ENCODE measurements at places on chromosomes 4 and X.
A peak's percentile ranks its signal among the peaks of the same experiment; 100 is the strongest.

DNA sequence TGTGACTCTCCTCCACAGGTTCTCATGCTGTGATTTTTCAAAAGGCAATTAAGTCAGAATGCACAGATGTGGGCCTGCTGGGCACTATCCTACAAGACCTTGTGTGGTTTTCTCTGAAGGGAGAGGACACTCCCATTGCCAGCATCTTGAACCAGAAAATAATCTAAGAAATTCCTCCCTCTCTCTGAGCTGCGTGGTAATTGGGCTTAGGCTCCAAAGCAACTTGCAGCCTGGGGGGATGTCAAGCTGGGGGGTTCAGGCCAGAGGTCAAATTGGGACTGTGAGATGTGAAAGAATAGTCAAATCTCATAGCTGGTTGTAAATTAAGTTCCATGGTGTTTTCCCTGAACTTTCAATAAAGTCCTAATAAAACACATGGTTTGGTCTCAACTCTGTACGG is 350.6 kb upstream of the SLC7A11 start:
- no peak for DNase-seq

DNA sequence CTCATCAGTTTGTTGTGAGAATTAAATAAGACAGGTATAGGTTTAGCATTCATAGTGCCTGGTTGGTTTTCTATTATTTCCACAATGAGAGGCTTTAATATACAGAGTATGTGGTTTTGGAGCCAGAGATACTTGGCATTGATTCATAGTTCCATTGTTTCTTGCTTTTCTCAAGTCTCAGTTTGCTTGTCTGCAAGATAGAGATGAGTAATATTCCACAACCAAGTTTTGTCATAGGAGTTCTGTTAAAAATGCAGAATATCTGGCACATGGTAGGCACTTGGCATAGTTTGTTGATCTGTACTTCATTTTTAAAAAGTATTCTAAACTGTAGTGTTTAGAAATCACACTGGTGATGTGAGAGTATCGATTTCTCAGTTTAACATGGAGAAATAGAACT is 37.5 kb upstream of the EDA2R start:
- no peak for DNase-seq

GRCh38 chr4:23504083-23504482 is 385.8 kb downstream of the PPARGC1A start:
- no peak for DNase-seq

GRCh38 chr4:168496834-168497233 is at the start of gene PALLD:
Gene PALLD, plus strand, starts transcription at chr4:168497052.
- no peak for DNase-seq

DNA sequence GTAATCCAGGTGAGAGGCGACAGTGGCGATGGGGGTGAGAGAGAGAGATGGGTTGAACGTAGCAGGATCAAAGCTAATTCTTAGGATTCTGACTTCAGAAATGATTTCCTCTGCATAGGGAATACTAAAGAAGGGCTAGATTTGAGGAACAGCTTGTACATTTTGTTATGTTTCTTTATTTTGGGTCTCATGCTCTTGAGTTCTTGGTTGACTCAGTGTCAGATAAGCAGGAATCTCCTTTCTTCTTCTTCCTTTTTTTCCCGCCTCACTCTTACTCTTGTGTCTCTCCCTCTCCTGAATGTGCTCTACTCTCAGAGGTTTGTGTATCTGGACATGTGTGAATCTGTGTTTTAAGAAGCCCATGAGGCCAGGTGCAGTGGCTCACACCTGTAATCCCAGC is 36.4 kb downstream of the FAM193A start:
- no peak for DNase-seq

- DNase-seq, result no peak
Observed at GRCh38 chrX:41445171-41445570, 2.0 kb upstream of the NYX start.

- no peak for DNase-seq
Observed at GRCh38 chrX:65757943-65758342, 90.5 kb downstream of the MSN start.

DNA sequence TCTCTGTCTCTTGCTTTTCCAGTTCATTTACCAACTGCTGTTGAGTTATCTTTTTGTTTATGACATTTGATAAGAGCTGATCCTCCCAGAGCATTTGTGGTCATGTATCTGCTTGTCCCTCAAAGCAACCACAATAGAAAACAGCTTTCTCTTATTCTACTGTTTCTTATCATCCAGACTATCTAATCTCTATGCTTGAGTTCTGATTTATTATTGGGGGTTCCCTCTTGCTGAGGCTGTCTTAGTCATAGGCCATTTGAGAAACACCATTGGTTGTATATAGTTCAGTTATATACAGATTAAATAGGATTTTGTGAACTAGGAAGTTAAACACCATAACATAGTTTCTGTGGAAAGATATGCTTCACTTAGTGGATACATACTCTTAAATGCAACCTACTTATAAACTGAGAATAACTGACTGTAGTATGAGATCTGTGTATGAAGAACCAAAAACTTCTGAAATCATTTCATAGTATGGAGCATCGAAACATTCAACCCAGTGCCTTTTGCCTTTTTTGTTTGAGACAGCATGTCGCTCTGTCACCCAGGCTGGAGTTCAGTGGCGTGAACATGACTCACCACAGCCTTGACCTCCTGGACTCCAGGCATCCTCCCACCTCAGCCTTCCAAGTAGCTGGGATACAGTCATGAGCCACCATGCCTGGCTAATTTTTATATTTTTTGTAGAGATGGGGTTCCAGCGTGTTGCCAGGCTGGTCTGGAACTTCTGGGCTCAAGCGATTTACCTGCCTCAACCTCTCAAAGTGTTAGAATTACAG is 75.8 kb downstream of the STIM2 start:
- peak; percentile 9 for DNase-seq

- DNase-seq, result no peak
Observed at GRCh38 chrX:22004866-22005265, 27.3 kb upstream of the PHEX start.

GRCh38 chr4:124610211-124610610 is 102.3 kb downstream of the ANKRD50 start:
- DNase-seq, result no peak

DNA sequence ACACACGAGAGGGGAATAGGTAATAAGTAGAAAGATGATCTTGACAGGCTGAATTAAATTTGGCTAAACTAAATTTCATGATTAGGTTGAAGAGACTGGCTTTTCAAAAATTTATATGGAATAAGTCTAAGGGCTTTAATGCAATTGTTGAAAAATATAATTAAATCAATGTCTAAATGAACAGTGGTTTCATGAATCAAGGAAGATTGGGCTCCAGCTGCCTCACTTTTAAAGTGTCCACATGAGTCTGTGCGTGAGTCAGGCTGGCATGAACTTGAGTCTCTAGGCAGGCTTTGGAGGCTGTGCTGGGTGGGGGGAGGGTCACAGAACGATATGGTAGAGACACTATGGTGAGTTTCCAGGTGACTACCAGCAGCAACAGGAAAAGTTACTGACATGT is 111.9 kb downstream of the SORBS2 start:
- no peak for DNase-seq

DNA sequence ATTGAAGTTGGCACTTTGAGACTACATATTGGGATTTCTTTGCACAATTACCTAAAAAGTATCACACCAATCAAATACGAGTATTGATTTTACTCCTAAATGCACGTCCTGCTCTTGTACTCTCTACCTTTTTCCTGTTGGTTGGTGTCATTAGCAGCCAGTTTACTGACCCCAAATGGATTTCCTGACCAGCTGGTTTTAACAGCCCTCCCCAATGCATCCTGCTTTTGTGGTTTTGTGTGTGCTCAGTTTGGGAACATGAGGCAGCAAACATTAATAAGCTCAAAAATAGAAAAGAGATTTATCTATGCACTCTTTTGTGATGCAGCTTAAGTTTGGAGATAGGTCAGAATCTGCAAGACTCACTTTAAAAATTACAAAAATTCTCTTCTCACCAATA is 230.3 kb downstream of the MAPK10 start:
- DNase-seq, result no peak

GRCh38 chr4:1626941-1627340 is 57.2 kb downstream of the FAM53A start:
- no peak for DNase-seq

GRCh38 chrX:13304052-13304451 is 15.8 kb downstream of the ATXN3L start:
- no peak for DNase-seq

- DNase-seq, result no peak
Observed at GRCh38 chr4:70399319-70399718, 1.6 kb downstream of the OPRPN start.

- DNase-seq, result no peak
Observed at GRCh38 chr4:25178838-25179261, 18.6 kb upstream of the SEPSECS start.

DNA sequence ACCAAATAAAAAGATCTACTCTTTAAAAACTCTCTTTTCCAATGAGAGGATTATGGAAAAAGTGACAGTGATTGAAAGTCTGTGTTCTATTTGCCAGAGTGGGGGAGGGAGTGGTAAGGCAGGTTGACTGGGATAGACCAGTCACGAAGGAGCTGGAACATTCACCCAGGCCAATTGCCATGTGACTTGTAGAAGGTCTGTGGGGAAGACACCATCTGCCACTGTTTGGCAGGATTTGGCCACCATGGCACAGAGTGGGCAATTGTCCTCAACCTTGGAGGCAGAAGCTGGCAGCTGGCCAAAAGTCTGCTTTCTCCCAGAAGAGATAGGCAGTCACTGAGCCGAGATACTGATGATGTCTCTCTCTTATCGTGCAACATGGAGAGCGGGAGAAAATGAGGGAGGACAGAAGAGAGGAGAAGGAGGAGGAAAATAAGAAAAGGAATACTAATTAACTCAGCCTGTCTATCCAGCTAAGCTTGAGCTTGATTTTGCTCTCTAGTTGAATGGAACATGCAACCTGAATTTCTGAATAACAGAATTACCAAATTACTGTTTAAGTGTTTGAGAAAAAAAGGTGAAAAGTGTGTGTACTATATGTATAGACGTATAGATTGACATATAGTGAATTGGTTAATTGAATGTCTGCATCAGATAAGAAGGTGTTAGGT is 267.1 kb downstream of the ARHGAP24 start:
- no peak for DNase-seq

- DNase-seq, result no peak
Observed at GRCh38 chrX:119762718-119763117, 4.3 kb downstream of the SOWAHD start.

GRCh38 chrX:100658941-100659381 is 15.0 kb downstream of the SRPX2 start:
- no peak for DNase-seq

- DNase-seq, result no peak
Observed at GRCh38 chr4:138875891-138876608, 139.5 kb upstream of the NOCT start.

GRCh38 chr4:127400731-127401346 is 231.9 kb upstream of the INTU start:
- no peak for DNase-seq

DNA sequence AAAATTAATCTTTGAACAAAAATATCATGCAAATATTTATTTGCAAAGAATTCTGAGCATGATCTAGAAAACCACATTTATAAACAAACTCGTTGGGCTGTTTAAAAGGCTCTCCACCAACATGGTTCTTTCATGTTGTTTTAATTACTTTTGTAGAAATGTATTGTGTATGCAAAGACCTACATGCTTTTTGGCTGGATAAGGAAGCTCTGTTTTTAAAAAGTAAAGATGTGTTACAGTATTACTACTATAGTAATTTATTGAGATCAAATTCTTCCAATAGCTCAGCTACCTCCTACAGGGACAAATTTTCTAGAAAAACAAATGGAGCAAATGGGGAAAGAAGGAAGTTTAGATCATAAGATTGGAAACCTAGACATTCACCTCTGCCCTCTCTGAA is 177.5 kb upstream of the TTC29 start:
- no peak for DNase-seq

- no peak for DNase-seq
Observed at GRCh38 chr4:74219240-74219639, 61.3 kb downstream of the MTHFD2L start.

DNA sequence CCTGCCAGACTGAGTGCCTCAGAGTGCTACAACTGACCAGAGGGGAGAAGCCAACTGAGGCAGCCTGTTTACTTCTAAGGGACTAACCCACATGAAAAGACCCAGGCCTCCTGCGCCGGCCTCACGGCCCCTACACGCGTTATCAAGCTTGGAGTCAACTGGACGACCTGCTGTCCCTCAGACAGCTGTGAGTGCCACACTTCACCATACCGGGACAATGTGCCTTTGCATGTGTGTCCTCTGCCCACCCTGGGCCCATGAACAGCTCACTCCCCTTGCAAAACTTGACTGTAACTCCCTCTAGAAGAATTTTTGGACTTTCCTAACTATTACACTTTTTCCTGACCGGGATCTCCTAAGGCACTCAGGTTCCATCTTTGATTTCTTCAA is 1.8 kb downstream of the NOP14 start:
- no peak for DNase-seq

DNA sequence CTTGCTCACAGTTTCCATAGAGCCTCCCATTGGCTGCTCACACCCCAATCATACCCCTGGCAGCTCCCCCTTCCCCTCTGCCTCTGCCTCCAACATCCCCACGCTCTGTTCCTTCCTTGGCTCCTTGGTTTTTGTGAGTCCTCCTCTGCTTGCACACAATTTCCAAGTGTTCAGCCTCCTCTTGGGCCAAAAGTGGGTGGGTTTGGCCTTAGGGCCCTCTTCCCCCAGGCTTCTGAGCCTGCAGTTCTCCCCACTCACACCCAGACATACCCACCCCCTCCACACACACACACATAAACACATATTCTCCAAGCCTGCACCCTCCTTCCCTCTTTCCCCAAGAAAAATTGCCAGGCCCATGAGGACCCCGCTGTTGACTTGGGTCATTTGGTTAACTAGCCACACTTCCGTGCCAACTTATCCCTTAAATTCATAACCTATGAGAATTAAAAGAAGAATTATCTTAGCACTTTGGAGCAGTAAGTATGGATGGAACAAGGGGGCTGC is 4.5 kb downstream of the APLN start:
- no peak for DNase-seq

DNA sequence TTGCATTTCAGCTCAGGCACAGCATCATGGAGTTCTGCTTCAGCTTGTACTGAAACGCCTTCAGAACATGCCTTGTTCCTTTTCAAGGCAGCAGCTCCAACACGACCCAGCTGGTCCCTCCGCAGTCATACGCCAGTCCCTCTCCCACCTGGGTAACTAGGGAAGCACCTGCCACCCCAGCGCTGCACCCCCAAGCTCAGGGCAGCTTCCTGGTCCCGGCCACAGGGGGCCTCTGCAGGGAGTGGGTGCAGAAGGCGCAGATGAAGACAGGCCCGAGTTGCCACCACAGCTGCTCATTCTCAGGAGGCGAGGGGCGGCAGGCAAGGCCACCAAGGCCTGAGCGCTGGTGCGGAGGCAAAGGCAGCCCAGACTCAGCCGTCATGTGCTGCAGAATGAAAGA is 21.8 kb downstream of the WDR1 start:
- DNase-seq, result no peak

DNA sequence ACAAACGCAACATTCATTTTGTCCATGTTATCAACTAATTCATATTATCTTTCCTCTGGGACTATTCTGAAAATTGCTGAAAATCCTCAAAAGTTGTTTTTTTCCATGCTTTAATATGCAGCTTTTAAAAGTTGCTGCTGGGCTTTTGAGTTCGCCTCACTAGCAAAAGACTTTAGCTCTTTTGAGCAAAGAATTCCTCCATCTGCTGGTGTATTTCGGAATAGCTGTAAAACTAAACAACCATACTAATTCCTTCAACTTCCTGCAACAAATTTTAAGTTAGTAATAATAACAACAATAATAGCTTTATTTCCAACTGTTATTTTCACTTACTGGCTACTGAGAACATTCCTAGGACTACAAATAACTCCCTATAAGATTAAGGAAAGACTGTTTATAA is 124.5 kb upstream of the PLAC1 start:
- no peak for DNase-seq
